ENCODE measurements at places on chromosomes 4 and X.

GRCh38 chrX:39331082-39331704 lies 529.9 kb downstream of the MID1IP1 start:
- peak; percentile 24 for DNase-seq

DNA sequence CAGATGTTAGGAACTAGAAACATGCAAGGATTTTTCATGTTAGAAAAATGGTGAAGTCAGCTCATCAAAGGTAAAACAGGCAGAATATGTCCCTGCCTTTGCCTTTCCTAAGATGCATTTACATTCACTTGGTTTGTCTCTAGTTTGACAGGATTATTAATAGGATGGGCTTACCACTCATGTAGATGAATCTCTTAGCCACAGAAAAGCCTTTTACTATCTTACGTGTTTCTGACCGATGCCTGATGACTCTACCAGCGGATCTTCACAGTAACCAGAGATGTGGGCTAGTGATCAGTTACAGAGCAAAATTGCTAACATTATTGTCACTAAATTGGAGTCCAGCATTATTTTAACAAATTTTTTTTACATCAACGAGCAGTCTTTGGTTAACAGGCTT lies 187.6 kb downstream of the MAML3 start:
- no peak for DNase-seq

DNA sequence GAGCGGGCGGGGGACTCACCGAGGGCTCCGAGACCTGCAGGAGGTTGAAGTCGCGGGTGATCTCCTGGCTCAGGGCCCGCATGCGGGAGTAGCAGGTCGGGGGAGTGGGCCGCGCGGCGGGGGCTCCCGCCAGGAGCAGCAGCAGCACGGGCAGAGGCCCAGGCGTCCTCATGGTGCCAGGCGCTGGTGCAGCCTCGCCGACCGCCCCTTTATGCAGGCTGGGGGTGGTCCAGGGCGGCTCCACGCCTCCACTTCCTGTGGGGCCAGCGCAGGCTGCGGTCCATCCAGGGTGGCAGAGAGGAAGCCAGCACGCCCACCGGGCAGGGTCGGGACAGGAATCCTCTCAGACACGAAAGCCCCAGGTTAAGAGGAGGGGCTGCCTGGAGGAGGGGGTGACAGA lies at the start of gene CYTL1:
CYTL1 (minus strand) TSS at position 185 of the 400 bp plus-strand sequence; CDS start at position 172, 13 bp downstream.
- peak; percentile 45 for DNase-seq

DNA sequence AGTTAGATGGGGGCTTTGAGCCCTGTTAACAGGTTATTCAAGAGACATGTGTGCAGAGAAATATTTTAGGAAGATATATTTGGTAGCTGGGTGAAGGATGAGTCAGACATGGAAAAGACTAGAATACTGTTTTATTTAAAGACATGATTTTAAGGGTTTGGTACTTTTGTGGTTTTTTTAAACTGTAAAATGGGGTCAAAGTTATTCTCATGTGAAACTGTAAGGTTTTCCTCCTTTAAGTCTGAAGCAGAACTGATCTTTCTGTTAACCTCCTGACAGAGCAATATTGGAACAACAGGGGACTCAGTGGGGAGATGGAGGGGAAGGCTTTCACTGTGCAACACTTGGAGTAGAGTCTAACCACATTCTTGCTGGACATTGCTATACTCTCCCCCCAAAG lies 112.4 kb upstream of the LSM6 start:
- no peak for DNase-seq
